Lower lobe of right lung (tissue), 2 donors: ENCODE measurements at places on chromosomes 3 and 15. TPM values are rescaled to one million over a fixed set of nuclear protein-coding genes. Genes with fewer than 3 reads are reported as not detected.

- peak within 1 kb of the TSS; percentile 77 for H3K27ac ChIP-seq
- DNase-seq, result no peak
- peaks cover 76% of the 10 kb centered on the region for H3K4me1 ChIP-seq
- H3K4me3 ChIP-seq, result peak within 1 kb of the TSS; percentile 70
- H3K27me3 ChIP-seq, result no peaks in the 10 kb centered on the region
These were observed at the start of gene NT5DC2 for GRCh38 chr3:52533623-52534280. Gene NT5DC2 (minus strand): TSS chr3:52533857. CDS start chr3:52533737, 120 bp downstream.

Gene ZNF502
- 2.3 TPM for total RNA-seq

DNA sequence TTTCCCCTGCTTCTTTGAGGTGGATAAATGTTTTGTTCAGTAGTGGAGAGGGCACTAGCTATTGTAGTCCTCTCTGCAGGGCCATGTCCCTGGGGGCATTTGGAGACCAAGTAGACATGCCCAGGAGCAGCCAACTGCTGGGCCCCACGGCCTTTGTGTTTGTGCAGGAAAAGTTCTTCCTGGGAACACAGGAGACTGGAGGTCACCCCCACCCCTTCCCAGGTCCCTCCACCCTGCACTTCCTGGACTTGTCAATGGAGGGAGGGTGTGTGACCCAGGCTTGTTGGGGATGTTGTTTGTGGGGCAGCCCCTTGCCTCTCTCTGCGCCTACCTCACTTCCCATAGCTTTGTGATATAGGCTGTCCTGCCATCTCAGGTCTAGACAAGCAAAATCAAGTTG, 317.0 kb upstream of the LRRFIP2 start:
- H3K27ac ChIP-seq, result no peak overlapping the region
- peaks cover 35% of the 10 kb centered on the region for H3K4me1 ChIP-seq
- peaks cover 3% of the 10 kb centered on the region for H3K36me3 ChIP-seq
- H3K27me3 ChIP-seq, result no peaks in the 10 kb centered on the region
- DNase-seq, result no peak
- no peak overlapping the region for H3K4me3 ChIP-seq

- no peaks in the 10 kb centered on the region for H3K27me3 ChIP-seq
- H3K27ac ChIP-seq, result peak overlapping the region; percentile 28
- no peaks in the 10 kb centered on the region for H3K36me3 ChIP-seq
- peak; percentile 50 for DNase-seq
- H3K4me1 ChIP-seq, result no peaks in the 10 kb centered on the region
- H3K4me3 ChIP-seq, result no peak overlapping the region
These were observed 144.2 kb downstream of the ANO10 start for GRCh38 chr3:43477600-43477999.

DNA sequence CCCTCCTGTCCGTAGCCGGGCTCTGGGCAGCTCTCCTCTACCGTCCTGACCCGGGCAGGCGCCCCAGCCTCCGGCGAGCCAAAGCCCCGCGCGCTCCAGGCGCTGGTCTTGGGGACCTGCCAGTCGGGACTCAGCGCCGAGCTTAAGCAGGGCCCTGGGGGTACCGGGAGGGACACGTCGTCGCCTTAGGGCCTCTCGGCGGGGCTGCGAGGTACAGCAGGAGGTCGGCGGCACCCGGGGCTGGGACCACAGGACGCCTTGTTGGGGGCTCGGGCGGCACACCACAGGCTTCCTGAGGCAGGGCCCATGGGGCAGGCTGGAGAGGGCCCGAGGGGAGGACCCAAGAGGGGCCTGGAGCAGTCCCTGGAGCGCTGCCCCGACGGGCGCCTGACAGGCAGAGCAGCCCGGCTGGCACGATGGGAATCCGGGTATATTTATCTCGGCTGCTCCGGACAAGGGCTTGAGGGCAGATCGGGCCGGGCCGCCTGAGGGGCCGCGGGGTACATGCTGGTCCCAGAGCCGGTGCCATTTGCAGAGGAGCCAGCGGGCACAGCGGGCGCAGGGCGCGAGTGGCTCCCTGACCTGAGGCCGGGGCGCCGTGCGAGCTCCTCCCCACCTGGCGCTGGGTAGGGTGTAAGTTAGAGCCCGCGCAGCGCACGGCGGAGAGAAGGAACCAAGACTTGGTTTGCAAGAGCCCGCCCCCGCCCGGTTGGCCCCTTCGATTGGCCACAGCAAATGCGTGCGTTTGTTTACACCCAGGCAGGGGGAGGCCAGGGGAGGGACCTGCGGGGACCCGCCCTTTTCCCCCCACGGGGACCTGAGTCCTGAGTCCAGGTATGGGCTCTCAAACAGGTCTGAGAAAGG, 574 bp downstream of the SLC38A3 start:
- H3K36me3 ChIP-seq, result no peaks in the 10 kb centered on the region
- H3K27ac ChIP-seq, result no peak overlapping the region
- peaks cover 17% of the 10 kb centered on the region for H3K4me1 ChIP-seq
- peaks cover 53% of the 10 kb centered on the region for H3K27me3 ChIP-seq
- DNase-seq, result peak; percentile 66

DNA sequence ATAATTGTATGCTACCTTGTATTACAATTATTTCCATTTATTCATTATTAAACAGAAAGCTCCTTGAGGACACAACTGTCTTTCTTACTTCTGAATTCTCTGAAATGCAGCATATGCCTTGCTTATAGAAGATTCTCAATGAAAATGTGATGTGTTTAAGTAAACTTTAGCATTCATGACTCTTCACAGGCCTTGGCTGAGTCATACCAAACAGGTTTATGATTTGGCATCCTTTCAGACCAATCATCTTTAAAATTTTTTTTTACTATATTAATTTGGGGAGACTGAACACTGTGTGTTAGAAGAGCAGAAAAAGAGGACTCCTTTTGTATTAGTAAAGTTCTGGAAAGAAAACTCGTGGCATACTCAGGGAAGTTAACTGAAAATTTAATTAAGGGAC, 6.4 kb upstream of the GALK2 start:
- H3K4me3 ChIP-seq, result no peak overlapping the region
- H3K4me1 ChIP-seq, result no peaks in the 10 kb centered on the region
- no peak overlapping the region for H3K27ac ChIP-seq
- DNase-seq, result no peak
- H3K27me3 ChIP-seq, result no peaks in the 10 kb centered on the region

DNA sequence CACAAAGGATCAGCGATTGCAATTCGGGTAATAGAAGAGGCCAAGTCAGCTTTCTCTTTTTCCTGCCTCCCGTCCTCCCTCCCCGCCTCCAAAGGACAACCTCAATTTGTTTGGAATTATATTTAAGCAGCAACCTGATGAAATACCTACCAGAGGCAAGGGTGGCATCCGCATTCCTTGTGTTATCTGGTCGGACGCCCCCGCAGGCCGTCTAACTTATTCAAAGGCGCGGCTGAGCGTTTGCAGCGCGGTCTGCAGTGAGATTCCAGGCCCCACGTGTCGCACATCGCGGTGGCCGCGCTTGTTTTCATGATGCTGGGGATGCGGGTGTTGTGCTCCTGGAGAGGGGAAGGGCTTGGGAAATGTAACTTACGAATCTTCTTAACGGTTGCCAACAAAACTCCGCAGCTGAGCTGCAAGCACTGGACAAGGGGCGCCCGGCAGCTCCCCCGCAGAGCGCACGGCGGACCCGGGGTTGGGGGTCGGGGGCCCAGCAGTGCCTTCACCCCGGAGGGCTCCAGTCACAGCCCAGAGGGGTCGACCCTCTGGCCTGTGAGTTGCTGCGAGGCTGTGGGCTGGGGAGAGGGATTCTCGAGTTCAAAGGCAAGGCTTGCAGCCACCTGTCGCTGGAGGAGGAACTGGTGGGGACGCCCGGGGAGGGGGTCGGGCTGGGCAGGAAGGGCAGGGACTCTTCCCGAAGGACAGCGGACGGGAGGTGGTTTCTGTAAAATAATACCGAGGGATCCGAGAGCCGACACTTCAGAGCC, 20.5 kb upstream of the RGMA start:
- no peaks in the 10 kb centered on the region for H3K4me1 ChIP-seq
- H3K4me3 ChIP-seq, result no peak overlapping the region
- peaks cover 19% of the 10 kb centered on the region for H3K27me3 ChIP-seq
- no peak for DNase-seq
- no peak overlapping the region for H3K27ac ChIP-seq
- no peaks in the 10 kb centered on the region for H3K36me3 ChIP-seq

DNA sequence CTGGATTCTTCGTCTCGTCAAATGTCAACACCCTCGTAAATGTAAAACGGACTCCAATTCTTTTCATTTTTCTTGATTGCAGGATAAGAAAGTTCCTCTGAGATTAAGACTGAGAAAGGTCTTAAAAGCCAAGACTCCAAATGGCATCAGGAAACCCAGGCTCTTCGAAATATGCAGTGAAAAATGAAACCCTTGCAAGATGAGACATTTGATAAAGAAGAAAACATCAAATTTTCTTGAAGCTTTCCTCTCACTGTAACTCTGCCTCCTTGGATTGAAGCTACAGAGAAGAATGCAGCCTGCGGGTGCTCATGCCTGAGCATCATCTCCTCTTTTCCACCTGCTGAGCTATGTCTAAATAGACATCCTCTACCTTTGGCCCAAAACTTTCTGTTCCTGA, 342.4 kb upstream of the THBS1 start:
- H3K27ac ChIP-seq, result no peak overlapping the region
- no peaks in the 10 kb centered on the region for H3K4me1 ChIP-seq
- H3K4me3 ChIP-seq, result no peak overlapping the region

DNA sequence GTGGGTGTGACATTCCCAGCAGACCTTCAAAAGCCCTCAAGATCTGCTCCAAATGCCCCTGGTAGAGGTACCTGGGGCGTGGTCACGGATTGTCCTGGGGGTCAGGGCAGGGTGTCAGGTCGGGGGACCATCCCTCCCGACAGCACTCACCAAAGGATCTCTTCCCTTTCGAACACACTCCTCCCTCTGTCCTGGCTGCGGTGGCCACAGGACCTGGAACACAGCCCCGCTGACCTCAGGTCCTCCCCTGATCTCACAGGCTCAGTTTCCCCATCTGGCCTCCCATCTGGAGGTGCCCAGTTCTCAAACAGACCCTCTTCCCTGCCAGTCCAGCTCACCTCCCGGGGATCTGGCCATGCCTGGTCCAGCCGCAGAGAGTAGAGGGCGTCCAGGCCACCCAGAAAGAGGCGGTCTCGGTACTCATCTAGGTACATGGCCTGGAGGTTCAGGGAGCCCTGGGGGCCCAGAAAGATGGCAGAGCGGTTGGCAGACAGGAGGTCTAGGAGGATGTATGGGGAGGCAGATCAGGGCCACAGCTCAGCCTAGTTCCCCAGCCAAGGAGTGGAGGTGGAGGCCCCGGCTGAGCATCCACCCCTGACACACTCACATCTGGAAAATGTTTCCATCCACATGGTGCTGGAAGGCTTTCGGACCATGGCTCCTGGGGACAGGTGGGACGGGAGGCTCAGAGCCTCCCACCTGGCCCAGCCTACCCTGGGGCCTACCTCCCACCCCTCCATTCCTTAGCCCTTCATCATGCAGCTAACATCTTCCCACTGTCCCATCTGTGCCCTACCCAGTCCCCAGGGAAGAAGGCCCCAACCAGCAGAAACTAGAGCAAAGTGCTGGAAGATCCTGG, 2.3 kb downstream of the SEMA3G start:
- no peaks in the 10 kb centered on the region for H3K27me3 ChIP-seq
- H3K4me1 ChIP-seq, result peaks cover 34% of the 10 kb centered on the region
- no peak overlapping the region for H3K27ac ChIP-seq
- DNase-seq, result no peak

DNA sequence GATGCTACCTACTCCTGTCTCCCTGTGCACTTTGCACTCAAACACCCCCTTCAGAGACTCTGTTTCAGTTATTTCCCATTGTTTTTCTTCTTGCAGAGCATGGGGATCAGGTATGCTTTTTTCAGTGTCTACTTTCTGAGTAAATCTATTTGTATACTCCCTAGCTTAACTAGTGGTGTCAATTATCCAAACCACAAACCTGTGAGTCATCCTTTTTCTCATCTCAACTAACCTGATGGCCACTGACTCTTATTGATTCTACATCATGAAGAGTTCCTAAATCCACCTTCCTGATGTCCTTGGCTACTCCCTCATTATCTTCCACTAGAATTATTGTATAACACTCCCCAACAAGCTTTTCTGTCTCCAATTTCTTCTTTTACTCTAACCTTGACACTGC, 68.0 kb downstream of the DIPK2A start:
- no peaks in the 10 kb centered on the region for H3K36me3 ChIP-seq
- H3K4me1 ChIP-seq, result no peaks in the 10 kb centered on the region
- no peak for DNase-seq

Gene SNRPA1
- 35.4 TPM for total RNA-seq

DNA sequence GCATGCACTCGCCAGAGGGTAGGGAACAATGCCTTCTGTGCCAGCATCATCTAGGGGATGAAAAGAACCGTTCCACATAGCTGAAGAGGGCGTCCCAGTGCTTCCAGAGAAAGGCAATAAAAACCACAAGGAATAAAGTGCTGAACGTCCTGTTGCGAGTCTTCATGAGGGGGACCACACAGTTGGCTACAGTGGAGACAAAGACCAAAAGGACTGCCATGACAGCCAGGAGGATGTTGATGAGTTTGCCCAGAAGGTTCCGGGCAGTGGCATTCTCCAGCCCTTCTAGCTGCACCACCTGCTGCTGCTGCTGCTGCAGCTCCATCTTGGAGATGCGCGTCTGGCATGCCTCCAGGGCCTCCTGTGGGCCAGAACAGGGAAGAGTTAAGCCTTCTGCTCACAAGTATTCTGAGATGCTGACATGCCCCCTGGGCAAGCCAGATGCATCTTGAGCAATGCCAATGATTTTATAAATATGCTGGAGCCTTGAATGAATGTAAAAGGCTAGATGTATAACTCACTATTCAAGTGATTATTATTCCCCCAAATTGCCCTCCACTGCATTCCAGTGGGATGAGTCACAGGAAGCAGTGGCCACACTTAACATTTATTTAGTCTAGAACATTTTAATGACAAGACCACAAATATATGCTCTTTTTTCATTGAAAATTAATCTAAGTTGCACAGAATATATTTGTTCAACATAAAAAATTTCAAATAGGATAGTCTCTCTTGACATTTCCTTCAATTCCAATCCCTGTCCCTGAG, 45.1 kb upstream of the PLXND1 start:
- H3K27me3 ChIP-seq, result no peaks in the 10 kb centered on the region
- H3K36me3 ChIP-seq, result peaks cover 23% of the 10 kb centered on the region
- no peak overlapping the region for H3K4me3 ChIP-seq
- no peak for DNase-seq
- H3K27ac ChIP-seq, result no peak overlapping the region
- peaks cover 24% of the 10 kb centered on the region for H3K4me1 ChIP-seq

DNA sequence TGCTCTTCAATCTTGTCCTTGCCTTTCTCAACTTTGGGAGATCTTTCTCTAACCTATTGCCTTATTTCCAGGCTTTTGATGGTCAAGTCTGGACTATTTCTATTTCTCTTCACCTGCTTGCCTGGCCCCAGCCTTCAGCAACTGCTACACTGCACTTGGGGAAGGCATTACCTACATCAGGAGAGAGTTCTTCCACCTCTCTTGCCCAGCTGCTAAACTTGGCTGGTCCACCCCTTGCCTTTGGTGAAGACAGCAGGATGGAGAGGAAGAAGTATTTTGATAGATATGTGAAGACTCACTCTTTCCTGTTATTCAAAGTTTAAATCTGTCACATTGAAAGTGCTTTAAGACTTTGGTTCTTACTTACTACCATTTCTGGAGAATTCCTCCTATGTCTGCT, 574.8 kb downstream of the ZPLD1 start:
- no peak for DNase-seq
- no peaks in the 10 kb centered on the region for H3K4me1 ChIP-seq
- no peak overlapping the region for H3K4me3 ChIP-seq
- H3K27me3 ChIP-seq, result no peaks in the 10 kb centered on the region

Gene NME9
- total RNA-seq, result 3.5 TPM
